Transverse colon (tissue), 4 donors: ENCODE measurements at places on chromosomes 11 and 22.

- DNase-seq, result no peak
Observed at GRCh38 chr11:11069841-11070835, 212.3 kb upstream of the ZBED5 start.

- no peak for DNase-seq
Observed at GRCh38 chr11:121936781-121937447, 179.1 kb downstream of the BLID start.

- DNase-seq, result no peak
Observed at GRCh38 chr11:109439684-109440083, 17.7 kb downstream of the C11orf87 start.

- no peak for DNase-seq
Observed at GRCh38 chr11:61111786-61112517, 9.7 kb downstream of the CD5 start.

- DNase-seq, result no peak
Observed at GRCh38 chr22:49597428-49598039, 230.1 kb downstream of the BRD1 start.

DNA sequence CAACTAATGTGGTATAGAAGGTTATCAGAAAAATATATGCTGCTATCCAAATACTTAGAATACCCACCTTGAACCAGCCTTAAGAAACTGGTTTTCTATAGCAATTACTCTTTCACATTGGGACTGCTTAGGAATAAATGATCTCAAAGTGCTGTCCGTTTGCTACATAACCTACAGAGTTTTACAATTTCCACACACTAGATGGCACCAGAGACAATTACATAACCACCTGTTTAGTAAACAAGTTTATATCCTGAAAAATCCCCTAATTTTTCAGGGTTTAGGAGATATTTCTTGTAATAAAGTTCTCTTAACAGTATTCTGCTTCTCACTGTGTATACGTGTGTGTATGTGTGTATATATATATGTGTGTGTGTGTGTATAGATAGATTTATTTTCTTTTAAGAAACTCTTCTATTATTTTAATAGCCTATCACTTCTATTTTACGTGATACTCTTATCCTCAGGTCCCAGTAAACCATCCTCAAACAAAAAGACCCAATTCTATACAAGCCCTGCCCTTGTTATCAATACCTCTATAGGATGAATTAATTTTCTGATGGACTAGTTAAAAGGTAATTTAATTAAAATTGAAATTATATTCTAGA is 6.7 kb upstream of the OR5I1 start:
- no peak for DNase-seq

GRCh38 chr11:112511911-112512310 is 251.3 kb upstream of the PLET1 start:
- DNase-seq, result no peak

DNA sequence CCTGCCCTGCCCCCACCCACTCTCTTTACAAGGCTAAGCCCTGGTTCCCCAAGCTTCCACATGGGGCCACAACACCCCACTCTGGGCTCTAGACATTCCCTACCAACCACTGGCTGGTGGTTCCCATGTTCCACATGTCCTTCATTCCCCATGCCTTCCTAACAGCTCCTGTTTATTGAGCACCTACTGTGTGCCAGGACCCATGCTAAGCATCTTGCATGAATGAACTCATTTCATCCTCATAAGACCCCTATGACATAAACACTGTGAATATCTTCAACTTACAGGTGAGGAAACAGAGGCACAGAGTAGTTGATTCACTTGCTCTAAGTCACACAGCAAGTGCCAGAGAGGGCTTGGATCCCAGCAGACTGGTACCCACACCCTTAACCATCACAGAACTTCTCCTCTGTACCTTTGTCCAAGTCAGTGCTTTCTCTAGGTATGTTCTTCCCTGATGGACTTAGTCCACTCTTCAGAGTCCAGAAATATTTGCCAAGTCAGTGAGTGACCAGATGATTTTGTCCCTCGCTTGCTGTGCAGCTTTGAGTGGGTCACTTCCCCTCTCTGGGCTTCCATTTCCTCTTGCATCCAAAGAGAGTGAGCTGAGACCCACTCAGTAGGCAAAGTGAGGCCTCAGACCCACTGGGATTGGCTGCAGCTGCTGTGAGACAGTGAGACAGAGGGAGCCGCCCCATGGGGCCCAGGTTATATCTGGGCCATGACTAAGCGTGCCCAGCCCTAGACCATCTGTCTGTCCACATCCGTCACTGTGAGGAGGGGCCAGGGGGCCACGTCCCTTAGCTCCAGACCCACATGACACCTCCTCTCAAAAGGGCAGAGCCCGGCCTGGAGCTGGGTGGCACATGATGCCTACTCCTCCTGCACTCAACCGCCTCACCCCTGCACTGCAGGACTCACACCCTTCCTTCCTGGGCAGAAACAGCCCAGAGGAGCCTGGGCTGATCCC is 132.4 kb downstream of the MN1 start:
- DNase-seq, result peak; percentile 56
